ENCODE measurements at places on chromosomes 6 and 20.
A peak's percentile ranks its signal among the peaks of the same experiment; 100 is the strongest.

DNA sequence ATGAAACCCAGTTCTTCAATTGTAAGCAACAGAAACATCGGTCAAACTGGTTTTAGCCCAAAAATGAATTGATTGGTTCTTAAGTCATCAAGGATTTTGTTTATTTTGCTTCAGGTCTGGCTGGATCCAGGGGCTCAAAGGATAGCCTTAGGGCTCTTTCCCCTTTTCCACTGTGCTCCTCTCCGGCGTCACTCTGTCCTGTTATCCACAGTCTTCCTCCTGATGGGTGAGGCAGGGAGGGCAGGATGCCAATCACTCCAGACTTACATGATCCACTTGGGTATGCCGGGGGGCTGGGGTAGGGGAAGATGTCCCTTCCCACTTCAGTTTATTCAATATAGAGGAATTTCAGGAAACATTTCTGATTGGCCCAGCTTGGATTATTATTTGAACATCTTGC is 40.0 kb downstream of the PLAGL2 start:
- DNase-seq = no peak

DNA sequence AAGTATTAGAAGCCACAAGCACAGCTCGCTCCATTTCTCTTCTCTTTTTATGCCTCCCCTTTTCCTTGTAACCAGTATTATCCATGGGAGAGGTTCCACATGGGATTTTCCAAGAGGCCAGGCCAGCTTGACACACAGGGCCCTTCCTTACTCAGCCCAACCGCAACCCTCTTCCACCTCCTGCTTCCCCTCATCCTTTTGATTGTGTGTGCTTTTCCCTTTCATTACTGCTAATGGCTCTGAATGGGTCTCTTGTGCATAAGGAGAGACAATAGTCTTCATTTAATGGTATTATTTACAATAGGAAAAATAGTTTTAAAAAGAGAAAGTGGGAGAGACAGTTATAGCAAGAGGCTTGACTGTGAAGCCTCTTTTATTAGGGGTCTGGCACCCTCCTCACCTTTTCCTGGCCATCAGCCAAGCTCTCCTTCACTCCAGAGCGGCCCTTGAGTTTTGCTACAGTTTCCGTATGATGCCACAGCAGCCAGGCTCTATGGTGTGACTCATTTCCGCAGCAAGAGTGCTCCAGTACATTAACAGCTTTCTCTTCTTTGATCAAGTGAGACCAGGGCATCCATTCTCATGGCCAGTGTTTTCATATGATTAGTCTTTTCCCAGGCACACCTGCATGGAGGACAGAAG is 579.5 kb downstream of the TFAP2B start:
- DNase-seq = no peak

- DNase-seq = no peak
Measured at GRCh38 chr6:134539865-134540323, 222.0 kb upstream of the SGK1 start.

DNA sequence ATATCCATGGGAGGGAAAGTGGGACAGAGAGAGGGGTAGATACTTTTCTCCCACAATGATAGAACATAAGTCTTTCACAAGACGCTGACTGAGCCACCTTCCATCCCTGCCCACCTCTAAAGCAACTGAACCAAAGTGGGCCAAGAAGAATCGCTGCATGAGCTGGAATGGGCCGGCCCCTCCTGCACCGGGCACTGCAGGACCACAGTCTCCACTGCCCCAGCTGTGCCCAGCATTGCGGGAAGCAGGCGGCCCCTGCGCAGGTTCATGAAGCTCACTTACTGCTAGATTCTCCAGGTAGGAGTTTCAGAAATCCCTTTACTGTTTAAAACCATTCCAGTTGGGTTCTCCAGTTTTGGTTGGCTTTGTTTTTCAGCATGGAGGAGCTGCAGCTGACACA is 32.0 kb upstream of the CST7 start:
- peak; percentile 72 for DNase-seq

DNA sequence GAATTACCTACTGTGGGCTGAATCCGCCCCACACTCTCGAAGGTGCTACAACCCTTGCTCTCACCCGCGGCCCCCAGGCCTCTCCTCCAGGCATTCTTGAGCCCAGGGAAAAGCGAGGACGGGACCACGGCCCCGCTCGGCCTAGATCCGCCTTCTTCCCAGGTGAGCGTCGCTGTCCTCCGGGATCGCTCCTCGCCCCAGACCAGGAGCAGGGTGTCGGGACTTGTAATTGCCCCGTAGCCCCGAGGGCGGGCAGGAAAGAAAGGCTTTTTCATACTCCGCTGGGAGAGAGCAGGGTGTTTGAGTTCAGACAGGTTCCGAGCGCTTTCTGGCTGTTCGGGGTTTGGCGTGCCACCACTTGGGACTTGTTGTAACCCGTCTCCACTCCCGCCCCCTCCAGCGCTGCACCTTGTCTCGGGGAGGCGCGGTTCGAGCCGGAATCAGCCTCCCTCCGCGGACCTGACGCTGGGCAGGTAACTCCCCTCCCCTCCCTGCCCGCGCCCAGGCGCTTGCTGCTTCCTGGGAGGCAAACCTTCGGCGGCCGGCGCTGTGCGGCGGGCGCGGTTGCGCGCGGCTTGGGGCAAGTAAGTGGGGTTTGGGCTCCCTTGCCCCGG is at the start of gene FAM83B:
Gene FAM83B (plus strand): TSS at position 529 of the 614 bp plus-strand sequence. CDS start 23,476 bp downstream, outside the sequence.
- peak; percentile 83 for DNase-seq

Measured in lower leg skin (tissue), 4 donors.